AG10803 (cell line): ENCODE measurements at places on chromosomes 4 and X.

GRCh38 chrX:71619193-71619592 is 882 bp upstream of the CXCR3 start:
- no peak for DNase-seq

DNA sequence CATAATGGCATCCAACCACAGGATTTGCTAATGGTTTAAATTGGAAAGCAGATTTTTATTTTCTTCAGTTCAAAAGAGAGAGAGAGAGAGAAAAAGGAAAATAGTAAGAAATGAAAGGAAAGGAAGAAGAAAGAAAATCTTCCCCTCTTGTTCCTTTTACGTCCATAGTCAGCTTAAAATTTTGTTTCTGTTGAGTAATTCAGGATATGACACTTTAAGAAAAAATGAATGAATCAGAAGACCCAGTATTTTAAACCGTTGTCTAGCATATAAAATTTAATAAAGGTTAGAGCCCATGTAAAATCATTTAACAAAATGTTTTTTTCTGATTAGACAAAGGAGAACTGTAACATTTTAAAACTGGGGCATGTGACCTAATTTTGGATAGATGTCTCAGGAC is 391.8 kb upstream of the EPHA5 start:
- DNase-seq: peak; percentile 0

- no peak for DNase-seq
Observed at GRCh38 chrX:105872941-105873340, 50.6 kb downstream of the NRK start.

DNA sequence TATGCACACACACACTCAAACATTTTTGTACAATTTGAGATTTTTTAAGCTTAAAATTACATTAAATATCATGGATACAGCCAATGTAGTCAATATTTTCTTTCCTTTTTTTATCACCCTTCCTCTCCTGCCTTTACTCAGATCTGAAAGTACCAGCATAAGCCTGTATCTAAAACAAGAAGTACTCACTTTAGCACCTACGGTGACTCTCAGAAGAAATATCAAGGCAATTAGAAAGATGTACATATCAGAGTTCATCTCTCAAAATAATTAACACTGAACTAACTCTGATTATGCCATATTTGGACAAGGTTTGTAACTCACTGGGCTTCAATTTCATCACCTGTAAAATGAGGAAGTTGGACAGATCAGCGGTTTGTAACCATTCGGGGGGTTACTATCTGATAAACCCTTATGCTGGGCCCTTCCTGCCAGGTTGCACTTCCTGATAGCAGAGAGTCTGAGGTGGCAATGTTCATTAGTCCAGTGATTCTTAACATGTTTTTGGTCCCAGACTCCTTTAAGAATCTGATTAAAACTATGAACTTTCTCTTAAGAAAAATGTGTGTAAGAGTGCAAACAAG is 5.7 kb upstream of the GPR174 start:
- DNase-seq: no peak

DNA sequence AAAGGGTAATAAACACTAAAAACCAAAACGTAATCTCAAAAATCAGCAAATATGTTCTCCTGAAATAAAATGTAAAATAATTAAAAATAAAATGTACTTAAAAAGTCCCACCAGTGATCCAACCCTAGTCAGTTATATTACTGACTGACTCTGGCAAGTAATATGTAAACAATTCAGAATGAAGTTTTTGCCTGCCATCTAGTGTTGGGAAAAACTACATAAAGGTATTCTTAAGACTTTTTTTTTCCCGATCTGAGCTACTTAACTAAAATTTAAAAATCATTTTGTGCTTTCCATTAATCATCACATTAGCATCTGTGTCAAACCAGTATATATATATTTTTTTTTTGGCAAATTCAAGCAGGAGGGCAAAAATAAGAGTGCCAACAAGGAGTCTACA is 24.0 kb downstream of the RCHY1 start:
- peak; percentile 33 for DNase-seq

- DNase-seq: no peak
Observed at GRCh38 chr4:174292473-174292872, 8.8 kb downstream of the CEP44 start.

- DNase-seq: no peak
Observed at GRCh38 chrX:1152090-1152489, 60.4 kb downstream of the CRLF2 start.

DNA sequence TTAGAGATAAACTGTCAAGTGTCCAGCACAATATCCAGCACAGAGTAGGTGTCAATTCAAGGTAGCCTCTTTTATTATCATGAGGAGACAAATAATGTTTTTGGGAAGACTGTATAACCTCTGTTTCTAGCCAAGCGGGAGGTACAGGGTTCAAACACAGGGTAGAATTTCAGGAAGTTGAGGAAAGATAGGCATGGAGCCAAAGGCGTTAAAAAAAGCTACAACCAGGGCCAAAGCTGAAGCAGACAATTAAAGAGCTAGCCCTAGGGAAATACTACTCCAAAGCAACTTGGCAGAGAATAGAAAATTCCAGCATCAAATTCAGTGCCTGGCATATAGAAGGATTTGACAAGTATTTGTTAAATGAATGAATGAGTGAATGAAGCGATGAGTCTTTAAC is 40.0 kb upstream of the CASK start:
- DNase-seq: no peak

DNA sequence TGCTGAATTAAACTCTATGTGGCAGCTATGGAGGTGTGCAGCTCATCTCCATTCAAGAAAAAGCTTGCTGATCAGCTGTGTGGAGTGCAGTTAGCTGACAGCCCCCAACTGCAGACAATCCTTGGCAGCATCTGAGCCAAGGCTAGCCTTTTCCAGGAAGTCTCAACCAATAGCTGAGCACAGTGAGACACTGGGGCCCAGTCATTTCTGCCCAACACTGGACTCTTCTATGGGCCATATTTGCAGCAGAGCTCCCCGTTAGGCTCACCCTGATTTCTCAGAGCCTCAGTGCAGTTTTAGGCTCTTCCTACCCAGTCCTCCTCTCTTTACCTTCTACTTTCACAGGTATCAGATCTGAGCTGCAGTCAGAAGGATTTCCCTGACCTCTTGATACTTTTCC is 12.9 kb downstream of the DDX53 start:
- no peak for DNase-seq

- DNase-seq: peak; percentile 47
Observed at GRCh38 chr4:159206427-159206871, 103.6 kb downstream of the RAPGEF2 start.

DNA sequence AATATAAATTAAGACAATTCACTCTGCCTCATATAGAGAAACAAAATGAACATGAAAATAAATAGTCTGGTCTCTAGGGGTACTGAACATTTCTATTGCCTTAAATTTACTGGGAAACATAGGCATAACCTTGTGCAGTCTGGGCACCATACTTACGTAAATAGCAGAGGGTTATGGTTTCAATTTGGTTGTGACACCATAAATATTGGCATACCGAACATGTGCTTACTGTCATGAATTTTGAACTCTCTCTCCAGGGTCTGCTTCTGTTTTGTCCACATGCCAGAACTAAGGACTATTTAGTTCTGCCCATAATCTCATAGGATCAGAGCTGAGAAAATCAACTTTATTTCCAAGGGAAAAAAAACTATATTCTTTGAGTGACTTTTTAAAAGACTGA is 17.6 kb downstream of the PDGFC start:
- DNase-seq: no peak

- no peak for DNase-seq
Observed at GRCh38 chr4:185729391-185729804, 82.6 kb downstream of the SORBS2 start.

- DNase-seq: no peak
Observed at GRCh38 chr4:104869831-104870230, 276.8 kb upstream of the TET2 start.

DNA sequence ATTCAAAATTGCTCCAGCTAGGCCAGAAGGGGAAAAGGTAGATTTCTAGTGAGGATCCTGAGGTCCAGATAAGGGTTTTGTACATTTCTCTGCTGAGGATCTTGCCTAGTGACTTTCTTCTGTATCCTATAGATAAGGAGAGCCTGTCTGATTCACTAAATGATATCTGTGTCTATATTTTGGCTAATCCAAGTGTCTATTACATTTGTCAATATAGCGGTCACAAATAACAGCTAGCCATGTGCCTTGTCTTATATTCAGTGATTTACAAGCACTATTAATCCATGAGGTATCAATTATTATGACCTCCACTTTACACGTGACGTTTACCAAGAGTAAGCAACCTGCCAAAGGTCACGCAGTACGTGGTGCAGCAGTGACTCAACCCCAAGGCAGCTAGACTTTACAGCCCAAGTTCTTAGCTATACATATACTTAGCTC is 41.6 kb downstream of the TMEM165 start:
- no peak for DNase-seq

- DNase-seq: peak; percentile 66
Observed at GRCh38 chr4:8427761-8428287, 12.7 kb downstream of the ACOX3 start.

DNA sequence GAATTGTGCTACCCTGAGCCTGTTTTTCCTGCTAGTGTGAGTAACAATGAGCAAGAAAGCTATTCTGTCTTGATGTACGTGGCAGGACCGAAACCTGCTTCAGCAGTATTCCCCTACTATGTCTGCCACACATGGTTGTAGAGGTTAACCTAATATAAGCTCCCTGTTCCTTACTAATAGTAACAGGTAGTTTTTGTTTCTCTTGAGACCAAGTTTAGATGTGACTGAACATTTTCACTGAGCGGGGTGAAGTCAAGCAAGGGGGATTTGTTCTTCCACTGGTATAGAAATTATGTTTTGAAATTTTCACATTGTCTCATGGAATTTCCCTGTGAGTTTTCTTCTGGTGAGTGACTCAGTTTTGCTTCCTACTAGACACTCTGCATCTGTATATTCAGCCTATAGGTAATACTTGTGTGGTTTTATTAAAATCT is 37.3 kb downstream of the RRAGB start:
- no peak for DNase-seq

- DNase-seq: no peak
Observed at GRCh38 chr4:55611358-55612059, 19.5 kb upstream of the PDCL2 start.

DNA sequence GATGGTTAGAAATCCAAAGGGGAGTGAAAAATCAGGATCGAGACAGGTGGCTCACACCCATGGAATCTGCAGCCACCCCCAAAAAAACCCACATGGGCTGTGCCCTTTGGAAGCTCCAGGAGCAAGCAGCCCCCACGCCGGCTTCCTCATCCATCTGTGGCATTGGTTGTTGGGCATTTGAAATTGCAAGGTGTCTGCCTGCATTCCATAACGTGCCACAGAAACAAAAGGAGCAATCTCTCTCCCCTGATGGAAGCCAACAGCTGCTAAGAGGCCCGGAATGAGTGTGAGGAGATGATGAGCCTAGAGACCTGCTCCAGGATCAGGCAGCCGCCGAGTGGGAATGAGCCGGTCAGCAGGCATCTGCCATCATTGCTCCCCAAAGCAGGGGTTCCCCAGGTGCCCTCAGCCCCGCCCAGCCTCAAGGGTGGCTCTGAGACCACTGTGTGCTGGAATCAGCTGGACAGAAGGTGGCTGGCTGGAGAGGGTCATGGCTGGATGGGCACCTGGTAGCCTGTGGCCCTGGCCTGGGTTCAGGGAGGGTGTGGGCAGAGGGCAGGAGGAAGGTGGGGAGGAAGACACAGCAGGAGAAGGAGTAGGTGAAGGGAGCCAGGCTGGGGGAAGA is 113.2 kb downstream of the CRLF2 start:
- DNase-seq: no peak

GRCh38 chr4:4761128-4761982 is 98.1 kb upstream of the MSX1 start:
- no peak for DNase-seq
